ENCODE measurements at places on chromosomes 7 and 10.

DNA sequence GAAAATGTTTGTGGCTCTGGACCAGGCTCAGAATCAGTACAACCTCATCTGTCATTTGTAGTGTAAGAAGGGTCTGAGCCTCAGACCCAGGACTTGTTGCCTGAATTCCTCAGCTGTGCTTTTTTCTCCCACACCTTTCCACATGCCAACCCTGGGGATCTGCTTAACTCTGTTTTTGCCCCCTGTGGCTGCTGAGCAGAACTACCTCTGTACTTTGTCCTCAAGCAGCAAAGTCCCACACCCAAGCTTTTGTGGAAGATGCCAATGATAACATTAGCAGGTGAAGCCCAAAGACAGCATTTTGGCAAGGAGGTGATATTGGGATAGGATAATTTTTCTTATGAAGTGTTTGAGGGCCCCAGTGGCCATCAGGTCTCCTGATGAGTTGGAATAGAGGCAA is 5.8 kb upstream of the CYP2C18 start:
- DNase-seq = no peak

- no peak for DNase-seq
These were observed 5.8 kb upstream of the ARHGAP22 start for GRCh38 chr10:48610585-48611093.

DNA sequence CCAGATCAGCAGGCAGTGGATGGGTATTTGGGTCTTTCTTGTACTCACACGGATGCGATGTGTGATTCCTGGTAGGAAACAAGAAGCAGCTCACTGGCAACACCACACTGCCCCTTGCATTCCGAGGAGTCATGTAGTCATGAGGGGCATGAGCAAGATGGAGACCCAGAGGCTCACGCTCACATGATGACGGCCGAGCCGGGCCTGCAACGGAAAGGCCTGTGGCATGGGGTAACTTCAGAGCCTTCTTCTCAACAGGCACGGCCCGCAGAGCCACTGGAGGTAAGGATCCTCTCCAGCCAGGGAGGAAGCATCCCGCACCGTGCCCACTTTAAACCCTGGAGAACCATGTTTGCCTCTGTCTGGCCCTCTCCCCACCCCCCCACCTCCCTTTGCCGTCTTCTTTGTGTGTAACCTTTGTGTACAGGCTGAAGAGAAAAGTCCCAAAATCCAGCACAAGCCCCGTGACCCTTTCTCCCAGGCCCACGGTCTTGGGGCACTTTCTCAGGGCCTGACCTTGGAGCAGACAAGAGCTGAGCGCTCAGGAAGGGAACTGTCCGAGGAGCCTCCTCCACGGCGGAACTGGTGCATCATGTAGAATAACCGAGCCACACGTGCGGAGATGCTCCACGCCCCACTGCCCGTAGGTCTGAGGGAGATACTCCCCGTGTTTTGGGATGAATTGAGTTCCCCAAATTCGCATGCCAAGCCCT is 516.4 kb downstream of the DNAJB6 start:
- DNase-seq = no peak

DNA sequence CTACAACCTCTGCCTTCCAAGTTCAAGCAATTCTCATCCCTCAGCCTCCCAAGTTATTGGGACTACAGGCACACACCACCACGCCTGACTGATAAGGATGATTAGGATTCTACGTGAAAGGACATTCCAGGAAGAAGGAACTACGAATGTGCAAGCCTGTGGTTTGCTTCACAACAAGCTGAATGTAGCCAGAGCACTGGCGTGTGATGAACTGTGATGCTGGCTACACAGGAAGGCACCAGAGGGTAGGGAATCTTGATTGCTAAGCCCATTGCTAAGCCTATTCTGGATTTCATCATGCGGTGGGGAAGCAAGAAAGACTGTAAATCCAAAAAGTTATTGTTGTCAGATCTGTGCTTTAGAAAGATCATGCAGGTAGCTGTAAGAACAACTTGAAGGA is 72.3 kb upstream of the SRRM3 start:
- DNase-seq = no peak

DNA sequence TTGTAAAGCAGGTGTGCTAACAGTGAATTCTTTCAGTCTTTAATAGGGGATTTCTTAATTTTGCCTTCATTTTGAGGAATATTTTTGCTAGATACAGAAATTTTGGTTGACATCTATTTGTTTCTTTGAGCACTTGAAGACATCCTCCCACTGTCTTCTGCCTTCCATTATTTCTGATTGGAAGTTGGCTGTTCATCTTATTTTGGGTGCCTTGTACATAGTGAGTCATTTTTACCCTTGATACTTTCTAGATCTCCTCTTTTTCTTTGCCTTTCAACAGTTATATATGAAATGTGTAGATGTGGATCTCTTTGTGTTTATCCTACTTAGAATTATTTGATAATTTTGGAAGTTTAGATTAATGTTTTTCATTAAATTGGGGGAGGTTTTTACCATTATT is 631.0 kb downstream of the AUTS2 start:
- DNase-seq = no peak

DNA sequence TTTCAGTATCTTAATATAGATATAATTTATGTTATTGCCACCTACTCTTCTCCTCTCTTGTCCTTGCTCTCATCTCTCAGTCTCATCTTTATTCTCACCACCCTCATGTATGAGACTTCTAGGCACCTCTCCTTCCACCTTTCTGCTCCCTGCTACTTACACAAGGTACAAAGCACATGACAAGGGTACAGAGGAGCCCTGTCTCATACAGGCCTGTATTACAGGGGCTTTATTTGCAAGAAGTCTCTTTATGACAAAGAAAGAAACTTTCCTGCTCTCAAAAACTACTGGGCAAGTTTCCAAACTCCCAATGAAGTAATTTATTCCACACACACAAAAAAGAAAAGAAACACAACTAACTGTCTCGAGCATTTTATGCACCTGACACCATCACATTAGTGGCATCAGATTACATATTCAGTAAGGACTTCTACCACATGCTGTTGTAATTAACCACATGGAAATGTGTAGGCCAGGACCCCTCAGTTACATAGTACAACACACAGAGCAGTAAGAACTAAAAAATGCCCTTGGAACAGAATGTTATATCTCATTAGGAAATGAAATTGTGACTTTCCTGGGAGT is 253.1 kb downstream of the FZD1 start:
- DNase-seq = no peak

GRCh38 chr10:52248697-52249306 is 65.3 kb upstream of the DKK1 start:
- DNase-seq = no peak

- DNase-seq = no peak
These were observed 23.1 kb upstream of the DDIT4 start for GRCh38 chr10:72250666-72251065.

- DNase-seq = no peak
These were observed 60.0 kb downstream of the ATXN7L1 start for GRCh38 chr7:105816266-105816843.

Data from cerebellar nuclear complex (tissue), 1 donor.